Iris pigment epithelial cell (primary cell): ENCODE measurements at places on chromosomes 2 and 18.

- DNase-seq = no peak
These were observed 186.8 kb downstream of the TMEM247 start for GRCh38 chr2:46666044-46666679.

- DNase-seq = no peak
These were observed 6.4 kb upstream of the SLC8A1 start for GRCh38 chr2:40458271-40458794.

DNA sequence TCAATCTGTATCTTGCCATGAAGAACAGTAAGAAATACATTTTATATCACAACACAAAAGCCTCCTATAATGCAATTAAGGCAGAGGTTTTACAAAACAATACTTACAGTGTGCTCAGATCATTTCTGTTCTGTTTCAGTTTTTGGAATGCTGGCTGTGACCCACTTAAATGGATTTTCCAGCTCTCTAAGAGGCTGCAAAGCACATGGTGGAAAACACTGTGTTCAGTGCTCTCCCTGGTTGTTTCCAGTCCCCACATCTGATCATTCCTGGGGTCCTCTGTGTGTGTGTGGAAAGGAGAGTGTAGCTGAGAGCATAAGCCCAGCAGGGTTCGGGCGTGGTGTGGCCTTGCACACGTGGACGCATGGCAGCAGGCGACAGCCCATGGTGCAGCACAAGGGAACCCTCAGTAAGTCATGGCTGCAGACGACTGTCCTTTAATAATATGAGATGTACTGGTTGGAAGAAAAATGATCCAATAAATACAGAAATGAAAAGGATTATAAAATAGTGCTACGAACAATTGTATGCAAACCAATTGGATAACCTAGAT is 95.6 kb downstream of the FAM210A start:
- no peak for DNase-seq

- no peak for DNase-seq
These were observed 3.0 kb upstream of the GBX2 start for GRCh38 chr2:236171181-236171679.

GRCh38 chr2:30511122-30512083 is 64.4 kb downstream of the LCLAT1 start:
- peak; percentile 77 for DNase-seq

DNA sequence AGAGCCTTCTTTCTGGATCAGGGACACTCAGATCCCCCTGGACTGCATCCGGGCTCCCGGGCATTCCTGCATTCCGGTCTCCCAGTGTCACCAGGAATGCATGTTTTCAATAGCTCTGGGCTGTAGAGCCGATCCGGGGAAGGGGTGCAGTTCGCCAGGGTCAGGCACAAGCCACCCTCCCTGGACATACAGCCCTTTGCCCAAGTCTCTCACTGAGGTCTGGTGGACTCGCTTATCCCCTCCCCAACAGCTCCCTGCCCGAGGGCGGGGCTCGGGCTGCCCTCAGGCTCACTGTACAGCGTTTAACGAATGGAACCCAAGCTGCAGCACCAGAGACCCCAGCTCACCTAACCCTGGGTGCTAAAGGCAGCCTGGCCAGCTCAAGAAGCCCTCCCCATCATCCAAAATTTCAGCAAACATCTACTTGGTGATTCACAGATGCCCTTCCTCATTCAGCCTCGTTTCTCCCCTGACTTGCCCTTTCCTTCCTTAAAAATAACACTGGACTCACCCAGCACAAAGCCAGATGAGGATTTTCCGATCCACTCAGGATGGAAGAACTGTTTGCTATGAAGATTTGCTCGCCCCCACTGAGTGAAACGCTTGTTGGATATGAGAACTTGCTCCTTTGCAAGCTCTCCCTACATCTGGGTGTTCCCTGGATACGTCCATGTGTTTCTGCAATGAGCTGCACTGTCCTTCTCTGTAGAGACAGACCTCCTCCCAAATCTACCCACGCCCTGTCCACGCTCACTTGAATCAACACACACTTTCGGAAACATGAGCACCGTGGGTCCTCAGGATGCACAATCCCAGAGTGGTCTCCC is 58.1 kb downstream of the PXDN start:
- peak; percentile 27 for DNase-seq

DNA sequence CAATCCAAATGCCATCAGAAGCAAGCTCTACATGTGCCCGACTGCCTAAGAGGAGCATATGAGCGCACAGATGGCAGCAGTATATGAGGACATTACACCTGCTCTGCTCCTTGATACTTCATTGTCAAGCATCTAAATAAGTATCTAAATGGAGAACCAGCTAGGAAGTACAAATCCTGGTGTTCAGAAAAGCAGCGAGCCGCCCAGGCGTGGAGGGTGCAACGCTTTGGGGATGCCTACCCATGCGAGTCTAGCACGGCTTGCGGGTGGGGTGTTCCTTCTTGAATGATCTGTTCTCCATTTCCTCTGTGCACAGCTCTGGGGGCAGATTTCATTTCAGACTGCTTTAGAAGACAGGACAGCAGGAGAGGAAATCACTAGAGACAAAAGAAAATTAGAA is 63.0 kb upstream of the BCL2L11 start:
- no peak for DNase-seq

DNA sequence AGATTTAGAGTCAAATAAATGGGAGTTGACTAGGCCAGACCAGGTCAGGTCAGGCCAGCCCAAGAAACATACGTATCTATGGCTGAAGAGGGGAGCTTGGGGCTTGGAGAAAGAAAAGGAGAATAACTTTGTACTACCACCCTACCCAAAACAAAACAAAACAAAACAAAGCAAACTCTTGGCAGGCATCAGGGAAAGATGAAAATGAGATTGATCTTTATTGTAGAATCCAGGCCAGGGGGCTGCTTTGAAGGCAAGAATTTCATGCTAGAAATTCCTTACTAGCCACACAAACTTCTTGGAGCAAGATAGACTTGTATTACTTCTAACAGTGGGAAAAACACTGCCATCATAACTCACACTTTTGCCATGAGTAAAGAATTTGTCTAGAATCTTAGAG is 26.2 kb downstream of the QPCT start:
- no peak for DNase-seq

DNA sequence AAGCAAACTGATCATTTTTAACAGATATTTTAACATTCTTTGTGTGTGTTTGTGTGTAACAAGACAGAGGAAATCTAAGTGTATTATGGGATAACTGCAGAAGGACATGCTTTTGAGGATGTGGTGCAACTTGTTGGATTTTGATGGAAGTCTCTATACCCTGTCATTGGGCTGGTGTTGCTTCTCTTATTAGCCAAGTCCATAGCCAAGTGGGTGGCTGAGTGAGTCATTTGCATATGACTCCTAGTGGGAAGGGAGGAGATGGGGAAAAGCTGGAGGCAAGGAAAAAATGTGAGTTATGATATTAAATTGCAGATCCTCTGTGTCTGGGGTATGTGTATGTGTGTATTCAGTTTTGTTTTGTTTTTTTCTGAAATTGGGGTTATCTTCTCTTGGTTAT is 879.9 kb downstream of the DCC start:
- DNase-seq = no peak

DNA sequence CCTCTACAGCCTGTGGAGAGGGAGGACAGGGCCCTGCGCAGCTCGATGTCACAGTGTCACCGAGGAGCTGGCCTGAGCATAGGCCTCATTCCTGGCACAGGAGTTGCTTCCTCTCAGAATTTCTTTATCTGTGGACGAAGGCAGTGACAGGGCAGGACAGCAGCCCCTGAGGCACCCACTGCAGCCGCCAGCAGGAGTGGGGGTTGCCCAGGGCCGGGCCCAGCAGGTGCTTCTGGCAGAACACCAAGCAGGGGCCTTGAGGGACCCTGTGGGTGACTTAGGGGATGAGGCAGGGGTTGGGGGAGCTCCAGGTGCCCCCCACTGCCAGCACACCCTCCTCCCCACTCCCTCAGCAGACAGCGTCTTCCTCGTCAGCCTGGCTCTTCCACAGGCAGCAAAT is 290.0 kb downstream of the PHLPP1 start:
- no peak for DNase-seq

DNA sequence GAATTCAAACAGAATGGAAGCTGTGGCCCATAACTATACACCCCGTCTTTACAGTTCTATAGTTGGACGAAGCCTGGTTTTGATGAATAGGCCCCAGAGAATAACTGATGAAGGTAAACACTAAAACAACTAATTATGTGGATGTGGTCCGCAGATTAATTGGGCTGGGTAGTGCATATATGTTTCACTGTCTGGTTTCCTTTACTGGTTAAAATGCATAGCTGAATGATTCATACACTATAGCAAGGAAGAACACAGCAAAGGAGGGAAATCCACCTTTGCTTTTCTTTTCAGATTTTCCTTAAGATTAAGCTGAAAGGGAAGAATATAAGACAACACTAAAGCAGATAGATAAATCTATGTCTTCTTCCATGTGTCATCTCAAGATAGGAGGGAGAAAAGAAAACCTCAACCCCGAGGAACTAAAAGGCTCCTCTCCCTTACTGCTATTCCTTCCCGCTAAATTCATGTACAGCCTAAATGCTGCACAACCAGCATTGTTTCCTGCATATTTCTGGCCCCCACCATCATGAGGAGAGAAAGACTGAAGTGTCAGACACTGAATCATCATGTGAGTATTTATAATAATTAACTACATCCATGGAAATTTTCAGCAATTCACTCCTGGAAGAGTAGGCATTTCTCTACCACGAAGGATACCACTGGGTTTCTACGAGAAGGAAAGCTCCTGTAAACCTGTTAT is 297.1 kb upstream of the CCDC68 start:
- DNase-seq = peak; percentile 45

- DNase-seq = peak; percentile 73
These were observed 168.7 kb downstream of the TMEM247 start for GRCh38 chr2:46647766-46648742.
